ENCODE measurements at places on chromosomes 2 and 18.

DNA sequence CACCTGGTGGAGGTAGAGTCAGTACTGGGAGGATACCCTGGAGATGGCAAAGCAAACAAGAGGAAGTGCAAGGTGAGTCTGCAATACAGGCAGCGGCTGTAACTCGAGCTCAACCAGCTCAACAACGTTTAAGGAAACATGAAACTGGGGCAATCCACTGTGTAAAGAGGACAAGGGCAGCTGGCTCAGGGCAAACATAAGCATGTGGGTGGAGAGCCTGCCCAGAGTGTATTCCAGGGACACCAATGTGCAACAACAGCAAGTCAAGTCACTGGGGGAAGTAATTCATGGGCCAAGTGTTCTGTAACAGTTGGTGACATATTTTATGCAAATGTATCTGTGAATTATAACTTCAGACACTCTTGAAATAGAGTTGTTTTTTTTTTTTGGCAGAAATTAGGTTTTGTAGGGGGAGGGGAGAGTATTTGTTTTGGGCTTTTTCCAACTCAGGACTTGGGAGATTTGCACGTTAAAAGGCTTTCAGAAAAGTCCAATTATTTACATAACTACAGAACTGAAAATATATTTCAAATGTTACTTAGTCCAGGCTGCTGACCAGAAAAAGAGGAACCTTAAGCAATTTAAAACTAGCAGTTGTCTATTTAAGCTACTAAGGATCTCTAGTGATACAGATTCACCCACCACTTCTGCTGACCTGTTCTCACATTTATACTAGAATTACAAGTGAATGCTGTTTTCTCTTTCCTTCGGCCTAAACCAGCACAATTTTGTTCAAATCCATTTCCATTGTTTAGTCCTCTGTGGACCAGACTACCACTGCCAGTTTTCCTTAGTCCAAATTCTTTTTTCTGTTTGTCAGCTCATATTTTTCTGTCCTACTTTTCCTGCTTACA lies 18.6 kb downstream of the NRXN1 start:
- peak; percentile 60 for DNase-seq

DNA sequence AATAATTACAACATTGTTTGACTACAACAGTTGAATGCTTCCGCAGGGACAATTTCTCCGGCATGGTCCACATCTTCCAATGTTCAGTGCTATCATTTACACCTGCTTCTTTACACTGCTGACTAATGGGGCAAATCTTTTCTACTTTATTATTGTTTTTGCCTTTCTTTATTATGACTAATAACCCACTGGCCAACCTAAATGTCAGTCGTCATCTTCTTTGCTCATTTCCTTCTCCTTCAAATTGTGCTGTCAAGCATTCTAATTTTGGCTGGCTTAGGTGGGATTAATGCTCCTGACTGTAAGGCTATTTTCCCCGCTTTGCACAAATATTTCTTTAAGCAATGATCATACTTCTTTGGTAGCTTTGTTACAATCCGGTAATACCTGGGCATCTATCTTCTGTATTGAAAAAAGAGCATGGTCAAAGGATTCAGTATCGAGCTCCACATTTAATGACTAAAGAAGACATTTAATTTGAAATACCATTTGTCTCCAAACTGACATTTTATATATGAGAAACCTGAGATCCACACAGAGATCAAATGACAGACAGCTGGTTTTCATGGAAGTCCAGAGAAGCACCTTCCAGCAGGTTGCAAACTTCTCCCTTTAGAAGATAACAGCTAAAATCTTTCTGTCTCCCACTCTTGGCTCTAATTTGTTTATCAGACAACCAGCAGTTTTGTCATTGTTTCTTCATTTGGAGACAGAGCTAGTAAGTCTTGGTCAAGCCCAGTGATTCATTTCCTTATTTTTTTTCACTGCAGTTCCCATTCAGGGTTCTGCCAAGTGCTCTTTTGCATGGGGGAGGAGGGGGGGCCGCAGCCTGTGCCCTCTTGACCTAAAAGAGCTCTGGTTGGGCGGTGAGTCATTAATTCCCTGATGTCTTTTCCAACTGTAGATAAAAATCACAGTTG lies 132.9 kb downstream of the SOCS6 start:
- peak; percentile 90 for DNase-seq

- peak; percentile 45 for DNase-seq
These were observed 224.6 kb downstream of the EPHA4 start for GRCh38 chr2:221347471-221347870.

DNA sequence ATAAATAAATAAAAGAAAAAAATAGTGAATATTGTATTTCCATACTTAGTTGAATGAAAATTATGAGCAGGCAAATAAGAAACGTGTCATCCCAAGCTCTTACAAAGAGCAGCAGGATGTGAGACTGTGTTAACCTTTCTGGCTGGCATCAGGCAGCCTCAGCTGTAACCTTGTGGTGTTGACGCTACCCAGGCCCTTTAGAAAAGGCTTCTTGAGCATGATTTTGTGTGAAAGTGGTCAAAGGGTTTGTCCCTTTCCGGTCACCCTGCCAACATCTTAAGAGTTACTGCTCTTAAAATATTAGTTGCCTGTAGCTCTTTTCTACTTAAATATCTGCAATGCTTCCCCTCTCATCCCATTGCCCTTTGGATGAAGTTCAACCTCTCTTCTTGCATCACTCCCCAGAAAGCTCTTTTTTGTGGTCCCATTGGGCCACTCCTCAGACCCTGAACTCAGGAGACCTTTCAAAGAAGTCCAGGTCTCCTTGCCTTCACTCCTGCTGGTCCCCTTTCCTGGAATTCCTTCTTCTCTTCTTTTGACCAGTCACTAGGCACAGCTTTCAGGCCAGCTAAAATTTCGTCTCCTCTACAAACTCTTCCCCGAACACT lies 35.0 kb downstream of the RHOB start:
- no peak for DNase-seq

DNA sequence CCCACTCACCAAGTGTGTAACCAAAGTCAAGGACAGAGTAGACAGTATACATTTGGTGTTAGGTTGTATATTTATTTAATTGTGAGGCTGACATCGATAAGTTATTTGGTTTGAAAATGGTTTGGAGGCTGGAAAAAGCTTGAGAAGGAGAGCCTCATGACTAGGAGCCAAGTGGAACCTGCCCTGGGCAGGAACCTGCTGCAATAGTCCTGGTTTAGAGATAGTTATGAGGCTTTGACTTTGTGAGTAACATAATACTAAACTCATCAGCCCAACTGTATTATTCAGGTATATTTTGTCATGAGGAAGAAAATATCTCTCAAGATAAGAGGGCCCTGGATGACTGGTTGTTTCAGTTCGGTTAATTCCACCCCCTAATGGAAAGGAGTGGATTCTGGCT lies 234.3 kb upstream of the CYRIA start:
- no peak for DNase-seq

GRCh38 chr2:234983011-234983726 lies 31.4 kb downstream of the SH3BP4 start:
- DNase-seq = no peak

DNA sequence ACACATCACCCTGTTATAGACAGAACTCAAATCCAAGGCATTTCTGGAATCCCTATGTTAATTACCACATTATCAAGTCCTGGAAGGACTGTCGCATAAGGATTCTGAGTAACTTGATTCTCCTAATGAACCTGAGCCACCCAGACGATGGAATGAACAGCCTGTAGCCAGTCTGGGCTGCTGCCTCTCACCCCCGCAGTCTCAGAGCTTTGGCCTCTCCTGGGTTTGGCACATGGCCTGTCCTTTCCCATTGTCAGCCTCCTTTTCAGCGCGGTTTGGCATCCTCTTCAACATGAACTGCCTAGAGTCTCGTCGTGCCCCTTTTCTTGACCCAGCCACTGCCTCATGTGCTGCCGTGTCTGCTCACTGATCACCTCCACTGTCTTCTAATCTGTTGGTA lies 147.6 kb downstream of the SLC8A1 start:
- DNase-seq = no peak

DNA sequence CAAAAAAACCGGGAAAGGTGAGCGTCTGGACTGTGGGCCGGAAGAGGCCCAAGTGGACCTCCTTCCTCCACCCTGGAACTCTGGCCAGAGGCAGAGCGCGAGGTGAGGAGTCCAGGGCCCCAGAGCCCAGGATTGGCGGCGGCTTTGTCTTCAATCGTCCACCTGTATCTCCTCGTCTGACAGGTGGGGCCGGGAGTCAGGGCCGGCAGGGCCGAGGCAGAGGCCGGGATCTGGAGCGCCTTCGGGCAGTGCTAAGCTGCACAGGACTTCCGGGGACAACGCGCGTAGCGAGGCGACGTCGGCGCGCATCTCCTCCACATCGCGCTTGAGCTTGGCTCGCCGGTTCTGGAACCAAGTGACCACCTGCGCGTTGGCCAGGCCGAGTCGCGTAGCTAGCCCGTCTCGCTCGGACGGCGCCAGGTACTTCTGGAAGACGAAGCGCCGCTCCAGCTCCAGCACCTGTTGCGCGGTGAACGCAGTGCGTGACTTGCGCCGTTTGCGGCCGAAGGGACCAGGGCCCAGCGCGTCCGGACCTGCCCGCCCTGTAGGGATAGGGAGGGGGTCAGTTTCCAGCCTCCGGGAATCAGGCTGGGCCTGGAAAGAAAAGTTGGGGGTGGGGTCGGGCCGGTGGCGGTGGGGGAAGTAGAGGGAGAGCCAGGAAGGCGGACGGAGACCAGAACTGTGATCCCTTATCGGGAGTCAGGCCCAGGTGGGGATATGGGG lies 1.5 kb downstream of the LBX2 start:
- no peak for DNase-seq

- peak; percentile 44 for DNase-seq
These were observed 490.4 kb upstream of the FANCL start for GRCh38 chr2:58731488-58731869.

DNA sequence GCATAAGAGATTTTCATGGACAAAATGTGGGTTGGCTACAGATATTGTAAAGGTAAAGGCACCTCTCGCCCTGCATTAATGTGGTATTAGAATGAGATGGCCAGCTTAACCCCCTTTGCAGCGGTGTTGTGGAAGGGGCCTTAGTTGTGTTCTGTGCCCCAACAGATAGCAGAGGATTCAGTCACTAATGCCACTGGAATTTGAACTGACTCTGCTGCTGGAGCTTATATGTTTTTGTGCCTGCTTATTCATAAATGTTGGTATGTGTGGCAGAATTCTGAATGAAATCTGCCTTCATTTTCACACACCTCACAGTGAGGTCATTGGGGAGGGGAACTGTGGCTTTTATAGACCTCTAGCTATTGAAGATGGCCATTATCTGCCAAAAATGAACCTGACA lies 90.7 kb upstream of the ITGA6 start:
- DNase-seq = no peak

- no peak for DNase-seq
These were observed 868.1 kb upstream of the ID2 start for GRCh38 chr2:7813541-7814292.

- no peak for DNase-seq
These were observed 680 bp downstream of the DTNB start for GRCh38 chr2:25672494-25673299.

- no peak for DNase-seq
These were observed 456.7 kb upstream of the HS6ST1 start for GRCh38 chr2:128775217-128775913.

GRCh38 chr2:159832858-159833257 lies 34.9 kb upstream of the CD302 start:
- DNase-seq = no peak

GRCh38 chr2:20501974-20502373 lies 55.1 kb downstream of the RHOB start:
- DNase-seq = peak; percentile 82

DNA sequence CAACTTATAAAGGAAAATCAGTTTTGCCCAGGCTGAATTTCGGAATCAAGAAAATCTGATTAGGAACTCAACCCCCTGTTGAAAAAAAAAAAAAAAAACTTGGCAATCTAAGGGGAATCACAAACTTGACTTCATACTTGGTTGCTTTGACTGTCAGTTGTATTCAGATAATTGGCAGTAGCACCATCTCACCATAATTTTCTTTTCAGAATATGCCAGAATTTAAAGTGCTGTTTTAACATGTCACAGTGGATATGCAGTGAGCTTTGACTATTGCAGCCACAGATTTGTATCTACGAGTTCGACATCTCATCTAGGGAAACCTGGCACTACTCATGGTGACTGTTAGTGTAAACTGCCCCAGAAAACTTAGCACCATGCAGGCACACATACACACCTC lies 761.4 kb upstream of the KLHL29 start:
- no peak for DNase-seq

DNA sequence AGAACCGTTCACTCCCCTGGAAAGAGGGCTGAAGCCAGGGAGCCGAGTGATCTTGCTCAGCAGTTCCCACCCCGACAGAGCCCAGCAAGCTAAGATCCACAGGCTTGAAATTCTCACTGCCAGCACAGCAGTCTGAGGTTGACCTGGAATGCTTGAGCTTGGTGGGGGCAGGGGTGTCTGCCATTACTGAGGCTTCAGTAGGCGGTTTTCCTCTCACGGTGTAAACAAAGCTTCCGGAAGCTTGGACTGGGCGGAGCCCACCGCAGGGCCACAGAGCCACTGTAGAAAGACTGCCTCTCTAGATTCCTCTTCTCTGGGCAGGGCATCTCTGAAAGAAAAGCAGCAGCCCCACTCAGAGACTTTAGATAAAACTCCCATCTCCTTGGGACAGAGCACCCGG lies 180.8 kb downstream of the WDR7 start:
- no peak for DNase-seq

- DNase-seq = no peak
These were observed 192.3 kb downstream of the UBE2E3 start for GRCh38 chr2:181172676-181173075.

DNA sequence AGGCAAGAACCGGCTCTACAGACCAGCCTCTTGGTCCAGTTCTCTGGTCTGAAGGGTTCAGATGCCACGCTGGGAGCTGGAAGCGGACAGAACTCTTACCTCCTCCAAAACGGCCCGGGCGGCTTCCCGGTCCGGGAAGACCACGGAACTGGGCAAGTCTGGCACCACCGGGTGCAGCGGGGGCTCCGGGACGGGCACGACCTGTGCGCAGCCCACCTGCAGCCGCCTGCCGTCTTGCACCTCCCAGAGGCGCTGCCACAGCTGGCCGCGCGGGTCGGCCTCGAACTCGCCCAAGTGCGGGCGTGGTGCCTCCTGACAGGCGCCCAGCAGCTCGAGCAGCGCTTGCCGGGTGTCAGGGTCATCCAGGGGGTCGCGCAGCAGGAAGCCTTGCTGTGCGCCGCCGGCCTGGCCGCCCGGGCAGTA lies 773 bp downstream of the CMPK2 start:
- DNase-seq = no peak

DNA sequence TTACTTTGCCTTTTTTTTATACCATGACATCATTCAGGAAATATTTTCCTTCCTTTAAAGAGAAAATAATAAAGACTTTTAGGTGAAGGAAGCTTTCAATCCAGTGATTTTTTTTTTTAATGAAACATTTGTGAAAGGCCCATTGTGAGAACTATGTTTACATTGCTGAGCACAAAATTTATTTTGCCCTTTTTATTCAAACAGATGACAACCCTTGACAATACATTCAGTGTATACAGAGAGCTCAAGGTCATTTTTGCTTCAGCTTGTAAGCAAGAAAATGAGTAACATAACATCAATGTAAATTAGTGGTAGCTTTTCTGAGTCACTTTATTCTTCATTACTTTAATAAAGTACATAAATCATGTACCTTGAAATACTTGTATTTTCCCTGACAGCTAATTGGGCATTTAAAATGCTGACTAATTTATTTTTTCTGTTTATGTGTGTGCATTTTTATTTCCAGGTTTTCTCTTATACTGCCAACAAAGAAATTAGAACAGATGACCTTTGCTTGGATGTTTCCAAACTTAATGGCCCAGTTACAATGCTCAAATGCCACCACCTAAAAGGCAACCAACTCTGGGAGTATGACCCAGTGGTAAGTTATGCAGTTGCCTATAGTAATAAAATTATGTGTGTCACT lies 121.6 kb downstream of the GALNT1 start:
- no peak for DNase-seq

Measured in suppressor macrophage (primary cell).